ENCODE measurements at places on chromosomes 6 and 20.

DNA sequence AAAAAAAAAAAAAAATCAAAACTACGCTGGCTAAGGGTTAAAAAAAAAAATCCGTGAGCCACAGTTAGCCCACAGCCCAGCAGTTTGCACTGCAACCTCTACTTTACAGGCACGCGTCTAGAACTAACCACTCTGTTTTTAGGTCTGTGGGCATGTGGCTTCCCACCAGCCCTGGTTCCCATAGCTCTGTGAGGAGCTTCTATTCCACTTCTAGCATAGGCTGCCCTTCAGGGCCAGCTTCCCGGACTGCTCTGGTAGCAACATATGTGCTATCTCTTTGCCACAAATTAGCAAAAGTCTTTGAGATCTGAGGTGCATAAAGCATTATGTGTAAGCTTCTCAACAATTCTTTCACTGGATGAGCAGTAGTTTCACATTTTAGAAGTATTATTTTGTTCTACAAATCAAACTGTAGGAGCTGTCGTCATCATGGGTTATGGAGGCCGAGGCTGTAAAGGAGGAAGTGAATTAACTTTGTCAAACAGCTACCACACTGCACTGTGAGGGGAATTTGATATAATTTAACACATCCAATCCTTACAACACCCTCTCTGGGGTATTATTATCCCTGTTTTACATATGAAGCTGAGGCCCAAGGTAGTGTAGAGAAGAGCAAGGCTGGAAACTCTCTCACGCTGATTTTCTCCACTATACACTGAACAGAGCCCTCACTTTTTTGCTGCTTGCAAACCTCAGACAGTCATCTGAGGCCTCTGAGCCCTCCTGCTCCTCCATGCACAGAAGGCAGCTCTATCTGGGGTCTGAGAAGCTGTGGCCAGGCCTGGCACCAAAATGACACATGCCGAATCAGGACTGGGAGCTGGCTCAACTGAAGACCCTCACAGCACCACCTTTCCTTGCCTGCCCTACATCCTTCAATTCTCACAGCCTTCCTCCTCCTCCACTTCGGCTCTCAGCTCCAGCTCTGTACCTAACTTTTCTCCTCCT lies 35.4 kb downstream of the MAN1A1 start:
- DNase-seq: no peak

DNA sequence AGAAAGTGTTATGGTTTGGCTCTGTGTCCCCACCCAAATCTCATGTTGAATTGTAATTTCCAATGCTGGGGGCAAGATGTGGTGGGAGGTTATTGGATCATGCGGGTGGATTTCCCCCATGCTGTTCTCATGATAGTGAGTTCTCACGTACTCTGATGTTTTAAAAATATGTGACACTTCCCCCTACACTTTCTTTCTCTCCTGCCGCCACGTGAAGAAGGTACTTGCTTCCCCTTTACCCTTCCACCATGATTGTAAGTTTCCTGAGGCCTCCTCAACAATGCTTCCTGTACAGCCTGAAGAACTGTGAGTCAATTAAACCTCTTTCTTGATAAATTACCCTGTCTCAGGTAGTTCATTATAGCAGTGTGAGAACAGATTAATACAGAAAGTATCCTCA lies 150.8 kb downstream of the TMEM200A start:
- no peak for DNase-seq

DNA sequence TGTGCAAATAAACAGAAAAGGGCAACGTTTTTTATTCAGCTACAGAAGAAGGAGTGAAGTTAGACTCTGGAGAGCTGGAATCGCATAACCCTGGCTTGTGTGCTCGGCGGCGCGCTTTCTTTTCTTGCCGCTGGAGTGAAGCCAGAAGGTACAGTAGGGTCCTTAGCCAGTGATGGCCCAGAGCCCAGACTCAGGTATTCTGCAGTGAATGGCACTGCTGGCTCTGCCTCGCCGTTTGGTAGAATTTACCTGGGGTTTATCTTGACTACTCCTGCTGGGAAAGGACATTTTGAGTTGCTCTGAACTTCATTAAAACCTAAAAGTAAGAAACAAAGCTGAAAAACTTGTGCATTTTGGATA lies 56.9 kb upstream of the TIAM2 start:
- DNase-seq: no peak

- DNase-seq: no peak
Measured at GRCh38 chr6:79710127-79710526, 79.0 kb downstream of the SH3BGRL2 start.

GRCh38 chr6:107534571-107535141 lies 44.7 kb downstream of the SOBP start:
- no peak for DNase-seq

DNA sequence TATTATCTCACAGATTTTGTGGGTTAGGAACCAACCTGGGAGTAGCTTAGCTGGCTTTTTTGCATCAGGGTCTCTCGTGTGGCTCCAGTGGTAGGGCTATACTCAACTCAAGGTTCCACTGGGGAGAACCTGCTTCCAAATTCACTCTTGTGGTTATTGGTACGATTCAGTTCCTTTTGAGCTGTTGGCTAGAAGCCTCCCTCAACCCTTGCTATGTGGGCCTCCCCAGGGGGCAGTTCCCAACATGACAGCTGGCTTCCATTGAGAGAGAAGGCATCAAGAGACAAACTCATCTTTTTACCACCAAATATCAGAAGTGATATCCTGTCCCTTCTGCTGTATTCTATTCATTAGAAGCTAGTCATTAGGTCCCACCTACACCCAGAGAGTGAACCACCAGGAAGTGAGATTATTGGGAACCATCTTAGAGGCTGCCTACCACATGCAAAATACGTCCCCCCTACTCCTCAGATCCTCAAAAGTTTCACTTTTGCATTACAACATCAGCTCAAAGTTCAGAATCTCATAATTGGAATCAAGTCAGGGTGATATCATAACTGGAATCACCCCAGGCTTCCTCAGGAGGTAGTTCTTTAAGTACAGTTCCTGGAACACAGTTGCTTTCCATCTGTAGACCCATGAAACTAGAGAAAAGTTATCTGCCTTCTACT lies 30.9 kb downstream of the MKKS start:
- no peak for DNase-seq

- DNase-seq: no peak
Measured at GRCh38 chr6:33093855-33094254, 18.1 kb downstream of the HLA-DPB1 start.

DNA sequence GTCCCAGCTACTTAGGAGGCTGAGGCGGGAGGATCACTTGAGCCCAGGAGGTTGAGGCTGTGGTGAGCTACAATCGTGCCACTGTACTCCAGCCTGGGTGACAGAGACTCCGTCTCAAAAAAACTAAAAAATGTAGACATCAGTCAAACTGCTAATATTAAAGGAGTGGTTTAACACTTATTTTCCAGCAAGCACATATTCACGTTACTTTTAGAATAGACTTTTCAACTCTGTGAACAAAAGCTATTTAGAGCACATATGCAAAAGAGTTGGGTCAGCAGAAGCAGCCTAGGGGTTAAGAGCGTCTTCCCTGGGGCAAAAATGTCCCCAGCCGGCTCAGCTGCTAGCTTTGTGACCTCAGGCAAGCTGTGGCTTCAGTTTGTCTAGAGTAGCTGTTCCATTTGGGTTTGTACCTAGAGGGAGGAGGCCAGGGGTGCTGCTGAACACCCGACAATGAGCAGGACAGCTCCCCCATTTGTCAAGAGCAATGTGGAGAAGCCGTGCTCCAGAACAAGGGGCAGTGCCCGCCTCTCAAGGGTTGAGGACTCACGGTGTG lies 62.5 kb upstream of the PTGIS start:
- no peak for DNase-seq

DNA sequence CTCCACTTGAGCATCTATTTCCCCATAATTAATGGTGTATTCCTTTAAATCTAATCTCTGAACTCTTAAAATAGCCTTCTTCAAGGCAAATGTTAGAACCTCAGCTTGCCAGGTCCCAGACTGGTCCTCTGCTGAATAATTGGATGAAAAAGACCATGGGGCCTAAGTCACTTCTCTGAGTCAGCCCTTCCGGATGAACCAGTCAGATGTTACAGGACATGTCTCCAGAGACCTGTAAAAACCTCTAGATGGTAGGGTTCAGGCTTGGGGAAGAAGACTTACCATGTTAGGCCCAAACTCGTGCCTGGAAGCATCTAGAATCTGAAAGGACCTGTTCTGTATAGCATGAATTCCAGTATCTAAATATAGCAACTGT lies 97.3 kb downstream of the CDKAL1 start:
- no peak for DNase-seq

- no peak for DNase-seq
Measured at GRCh38 chr6:108336971-108337370, 42.1 kb downstream of the AFG1L start.

DNA sequence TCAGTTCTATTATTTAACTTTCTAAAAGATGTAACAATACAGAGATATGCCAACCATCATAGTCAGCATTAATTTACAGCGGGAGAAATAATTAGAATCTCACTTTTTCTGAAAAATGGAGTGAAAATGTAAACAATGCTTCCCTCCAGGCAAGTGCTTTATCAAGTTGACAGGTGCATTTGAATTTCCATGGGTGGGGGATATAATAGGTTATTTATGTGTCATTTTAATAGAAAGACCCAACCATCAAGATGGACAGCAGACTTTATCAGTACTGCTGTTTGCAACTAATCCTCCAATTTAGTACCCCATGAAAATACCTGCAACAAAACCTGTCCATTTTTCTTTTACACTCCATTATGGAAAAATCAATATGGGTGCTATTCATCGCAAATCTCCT lies 780.1 kb downstream of the TFAP2A start:
- no peak for DNase-seq

GRCh38 chr20:25081065-25081729 lies 744 bp downstream of the VSX1 start:
- peak; percentile 52 for DNase-seq

- no peak for DNase-seq
Measured at GRCh38 chr6:87848616-87849015, 146.6 kb upstream of the AKIRIN2 start.

GRCh38 chr6:166575205-166575604 lies 11.3 kb downstream of the RAMACL start:
- DNase-seq: no peak

DNA sequence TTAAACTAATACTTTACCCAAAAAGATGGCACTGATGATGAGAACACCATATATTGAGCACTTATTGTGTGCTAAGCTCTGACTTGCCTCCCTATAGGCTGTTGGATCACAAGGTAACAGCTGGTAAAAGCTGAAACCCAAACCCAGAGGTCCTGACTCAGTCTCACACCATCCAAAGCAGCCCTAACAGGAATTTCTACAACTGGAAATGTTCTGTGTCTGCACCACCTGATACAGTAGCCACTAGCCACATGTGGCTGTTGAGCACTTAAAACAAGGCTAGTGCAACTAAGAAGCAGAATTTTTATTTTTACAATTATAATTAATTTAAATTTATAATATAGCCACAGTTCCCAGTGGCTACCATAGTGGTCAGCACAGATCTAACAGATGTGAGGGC lies 15.6 kb upstream of the MATN4 start:
- DNase-seq: no peak

- DNase-seq: no peak
Measured at GRCh38 chr6:116282698-116283097, 3.0 kb upstream of the TSPYL1 start.

DNA sequence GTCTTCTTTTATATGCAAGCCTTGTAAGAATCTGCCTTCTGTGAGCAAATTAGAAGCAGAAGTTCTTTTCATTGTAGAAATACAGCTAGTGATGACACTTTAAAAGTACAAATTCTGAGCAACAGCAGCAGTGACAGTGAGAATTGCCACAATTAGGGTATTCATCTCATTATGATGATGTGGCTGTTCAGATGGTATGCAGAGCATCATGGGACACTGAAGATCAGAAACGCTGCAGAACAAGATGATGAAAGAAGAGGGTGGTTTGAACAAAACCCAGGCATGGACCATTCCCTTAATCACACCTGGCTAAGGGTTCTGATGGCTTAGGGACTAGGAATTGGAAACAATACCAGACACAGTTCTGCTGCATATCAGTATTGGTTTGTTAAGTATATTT lies 312.7 kb upstream of the TBX18 start:
- no peak for DNase-seq

- DNase-seq: no peak
Measured at GRCh38 chr6:73032586-73032985, 192.7 kb downstream of the KHDC1L start.

DNA sequence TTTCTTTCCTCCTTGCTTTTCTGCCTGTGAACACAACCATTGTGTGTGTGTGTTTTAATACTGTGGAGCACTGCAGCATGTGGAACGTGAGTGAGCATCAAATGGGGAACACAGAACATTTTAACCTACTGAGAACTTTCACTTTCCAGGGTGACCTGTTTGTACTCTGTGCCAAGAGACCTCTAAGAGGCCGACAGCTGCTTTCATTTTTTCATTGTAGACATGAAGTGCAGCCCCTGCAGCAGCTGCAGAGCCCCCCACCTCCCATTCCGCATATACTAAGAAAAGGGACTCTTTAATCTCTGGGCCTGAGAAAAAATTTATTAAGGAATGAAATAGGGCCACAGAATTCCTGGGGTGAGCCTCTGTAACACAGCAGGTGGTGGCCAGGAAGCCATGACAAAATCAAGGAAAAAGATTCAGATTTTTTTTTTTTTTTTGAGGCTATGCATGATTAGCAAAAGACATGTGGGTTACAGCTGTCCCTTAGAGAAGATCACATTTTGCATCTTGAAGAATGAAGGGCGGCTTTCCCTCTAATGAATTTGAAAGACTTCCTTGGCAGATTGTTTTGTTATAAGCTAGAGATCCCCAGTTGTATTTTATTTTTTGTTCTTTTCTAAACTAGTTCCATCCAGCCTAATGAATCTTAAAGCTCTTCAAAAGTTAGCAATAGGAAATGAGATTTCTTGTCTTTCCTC lies 503.4 kb downstream of the CD109 start:
- no peak for DNase-seq

GRCh38 chr6:12601881-12602280 lies 114.7 kb upstream of the PHACTR1 start:
- DNase-seq: no peak

DNA sequence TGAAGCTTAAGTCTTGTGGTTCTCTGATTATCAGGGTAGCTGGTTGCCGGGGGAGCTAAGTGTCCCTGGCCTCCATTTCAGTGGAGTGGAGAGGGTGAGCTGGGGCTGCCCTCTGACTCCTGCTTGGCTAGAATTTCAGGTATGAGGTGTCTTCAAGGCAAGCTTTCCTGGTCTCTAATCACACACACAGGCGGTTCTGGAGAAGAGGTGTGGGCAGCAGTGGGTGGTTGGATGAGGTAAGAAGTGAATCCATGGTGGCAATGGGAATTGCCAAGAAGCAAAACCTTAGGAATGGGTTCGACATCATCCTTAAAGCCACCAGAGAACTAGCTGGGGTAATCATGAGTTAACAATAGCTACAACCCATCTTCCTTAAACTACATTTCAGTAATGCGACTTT lies 157.6 kb downstream of the CARMIL1 start:
- DNase-seq: no peak

GRCh38 chr20:4932061-4932460 lies 69.2 kb downstream of the SLC23A2 start:
- DNase-seq: no peak

- DNase-seq: peak; percentile 52
Measured at GRCh38 chr6:53794137-53794719, 577 bp upstream of the LRRC1 start.
